HCT116 (cell line): ENCODE measurements at places on chromosomes 11 and 22. TPM values are rescaled to one million over a fixed set of nuclear protein-coding genes. Genes with fewer than 3 reads are reported as not detected.

DNA sequence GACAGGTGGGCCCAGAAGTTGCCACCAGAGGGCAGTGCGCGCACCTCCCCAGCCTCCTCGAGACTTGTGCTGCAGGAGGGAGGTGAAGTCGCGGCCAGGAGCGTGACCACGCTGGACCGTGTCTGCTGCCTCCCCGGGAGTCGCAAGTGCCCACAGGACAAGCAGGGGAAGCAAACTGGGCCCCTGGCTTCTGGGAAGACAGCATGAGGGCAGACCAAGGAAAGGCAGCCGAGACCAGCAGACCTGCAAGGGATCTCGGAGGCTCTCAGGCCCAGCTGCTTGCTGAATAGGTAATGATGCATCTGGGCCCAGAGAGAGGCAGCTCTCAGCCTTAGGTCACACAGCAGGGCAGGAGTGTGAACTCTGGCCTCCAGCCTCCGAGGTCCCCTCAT is 17.0 kb upstream of the IL2RB start:
- H3K36me3 ChIP-seq, result no peaks in the 10 kb centered on the region
- no peaks in the 10 kb centered on the region for H3K27me3 ChIP-seq
- no peak for DNase-seq
- no peak overlapping the region for H3K4me3 ChIP-seq

DNA sequence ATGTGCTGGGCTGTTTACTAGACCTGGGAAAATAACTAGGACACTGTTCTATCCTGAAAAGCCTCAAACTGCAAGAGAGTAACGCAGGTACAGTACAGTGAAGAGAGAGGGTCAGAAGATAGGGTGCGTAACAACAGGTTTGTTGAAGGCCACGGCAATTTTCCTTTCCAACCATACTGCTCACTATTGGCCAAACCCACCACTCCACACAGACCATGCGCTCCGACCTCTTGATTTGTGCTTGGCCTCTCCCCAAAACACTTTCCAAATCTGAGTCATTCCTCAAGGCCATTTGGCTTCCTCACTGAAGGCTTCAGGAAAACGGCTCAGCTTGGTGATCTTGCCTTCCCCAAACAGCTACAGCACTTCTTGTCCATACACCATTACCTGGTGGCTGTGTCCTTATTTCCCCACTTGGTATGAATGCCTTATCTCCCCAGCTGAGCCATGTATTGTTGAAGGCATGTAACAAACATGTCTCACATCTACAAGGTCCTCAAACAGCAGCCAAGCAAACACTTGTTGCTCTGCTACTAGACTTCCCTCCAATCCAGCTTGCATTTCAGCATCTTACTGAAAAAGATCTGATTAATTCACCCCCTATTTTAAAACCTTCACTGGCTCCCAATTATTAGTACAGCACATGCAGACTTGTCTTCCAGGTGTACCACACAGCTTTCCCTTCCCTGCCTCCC is 40.9 kb downstream of the TCF20 start:
- DNase-seq, result no peak
- no peaks in the 10 kb centered on the region for H3K4me1 ChIP-seq
- no peak overlapping the region for H3K4me3 ChIP-seq
- no peaks in the 10 kb centered on the region for H3K27me3 ChIP-seq
- H3K27ac ChIP-seq, result no peak overlapping the region

GRCh38 chr11:115929618-115930129 is 425.5 kb upstream of the CADM1 start:
- DNase-seq, result no peak
- no peak overlapping the region for H3K4me3 ChIP-seq
- H3K27ac ChIP-seq, result no peak overlapping the region
- H3K27me3 ChIP-seq, result no peaks in the 10 kb centered on the region

GRCh38 chr11:58992489-58992888 is 53.2 kb downstream of the GLYATL1 start:
- no peaks in the 10 kb centered on the region for H3K4me1 ChIP-seq
- no peaks in the 10 kb centered on the region for H3K36me3 ChIP-seq
- H3K27me3 ChIP-seq, result peaks cover 41% of the 10 kb centered on the region
- no peak overlapping the region for H3K27ac ChIP-seq
- DNase-seq, result no peak

DNA sequence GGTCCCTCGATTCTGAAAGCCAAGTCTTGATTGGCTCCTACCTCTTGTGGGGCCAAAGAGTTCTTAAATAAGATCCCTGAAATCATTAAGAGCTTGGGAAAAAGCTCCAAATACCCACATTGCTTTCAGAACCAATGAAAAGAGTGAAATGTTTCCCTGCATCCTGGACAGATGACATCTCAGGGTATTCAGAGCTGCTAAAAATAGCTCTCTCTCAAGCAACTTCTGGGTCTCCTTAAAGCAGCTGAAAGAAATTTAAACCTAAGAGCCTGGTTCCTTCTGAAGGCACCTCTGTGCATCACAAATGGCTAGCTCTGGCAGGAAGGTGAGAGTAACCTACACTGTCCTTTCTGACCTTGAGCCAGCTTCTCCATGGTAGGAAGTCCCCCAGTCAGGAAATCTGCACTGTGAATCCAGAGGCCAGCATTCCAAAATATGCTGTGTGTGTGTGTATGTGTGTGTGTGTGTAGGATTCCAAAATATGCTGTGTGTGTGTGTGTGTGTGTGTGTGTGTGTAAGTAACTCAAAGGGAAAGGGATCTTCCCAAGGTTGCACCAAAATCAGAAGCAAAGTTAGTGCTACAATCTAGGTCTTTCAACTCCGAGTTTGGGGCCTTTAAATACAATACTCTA is 50.1 kb downstream of the RELT start:
- no peaks in the 10 kb centered on the region for H3K27me3 ChIP-seq
- DNase-seq, result no peak
- H3K27ac ChIP-seq, result no peak overlapping the region
- no peak overlapping the region for H3K4me3 ChIP-seq

GRCh38 chr22:26816726-26817125 is 159.3 kb downstream of the MIAT start:
- peaks cover 58% of the 10 kb centered on the region for H3K27me3 ChIP-seq
- no peaks in the 10 kb centered on the region for H3K4me1 ChIP-seq
- H3K4me3 ChIP-seq, result no peak overlapping the region

GRCh38 chr11:65066805-65067291 is 8.5 kb upstream of the NAALADL1 start:
- no peak overlapping the region for H3K27ac ChIP-seq
- DNase-seq, result no peak
- no peak overlapping the region for H3K4me3 ChIP-seq
- no peaks in the 10 kb centered on the region for H3K36me3 ChIP-seq

- H3K36me3 ChIP-seq, result no peaks in the 10 kb centered on the region
- no peaks in the 10 kb centered on the region for H3K4me1 ChIP-seq
Measured at GRCh38 chr11:3627291-3627690, 14.5 kb downstream of the ART5 start.

F2 gene
- 0.47 TPM for total RNA-seq

TCIRG1 gene
- 101 TPM for total RNA-seq

SYT8 gene
- 1.0 TPM for total RNA-seq

OR2AT4 gene
- not detected for total RNA-seq

MIOX gene
- total RNA-seq, result 0.39 TPM
